ENCODE measurements at places on chromosomes 16 and 17. TPM values are rescaled to one million over a fixed set of nuclear protein-coding genes. Genes with fewer than 3 reads are reported as not detected.

The XYLT1 gene
- 2.1 TPM for total RNA-seq

The VAC14 gene
- 27.9 TPM for total RNA-seq

The FOXC2 gene
- total RNA-seq, result 1.9 TPM

The KRT9 gene
- not detected for total RNA-seq

The CRK gene
- 47.5 TPM for total RNA-seq

The CRYBA1 gene
- not detected for total RNA-seq

The RNF112 gene
- 0.64 TPM for total RNA-seq

The PRKCB gene
- 0.87 TPM for total RNA-seq

The ARHGAP23 gene
- 57.9 TPM for total RNA-seq

The PPP1R27 gene
- total RNA-seq, result not detected

The CCL7 gene
- total RNA-seq, result not detected

Data from heart right ventricle (tissue), 16 donors.